T-helper 22 cell (primary cell): ENCODE measurements at places on chromosomes 11 and 22.
A peak's percentile ranks its signal among the peaks of the same experiment; 100 is the strongest.

- no peak for DNase-seq
Measured at GRCh38 chr11:496834-497564, 10.0 kb downstream of the RNH1 start.

DNA sequence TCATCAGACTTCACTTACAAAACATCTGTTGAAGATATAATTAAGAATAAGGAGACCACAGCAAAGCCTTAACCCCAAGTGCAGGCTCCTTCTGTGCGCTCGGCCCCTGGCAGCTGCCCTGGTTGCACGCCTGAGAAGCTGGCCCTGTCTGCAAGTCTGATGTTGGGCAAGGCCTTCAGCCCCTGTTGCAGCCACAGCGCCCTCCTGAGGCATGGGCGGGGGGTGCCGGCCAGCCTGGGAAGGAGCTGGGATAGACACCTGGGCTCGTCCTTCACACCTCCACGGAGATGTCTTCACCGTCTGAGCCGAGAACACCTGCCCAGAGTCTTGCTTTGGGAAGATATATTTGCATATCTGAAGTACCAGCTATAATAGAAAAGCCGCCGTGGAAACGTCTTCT lies 104.1 kb downstream of the MPPED1 start:
- no peak for DNase-seq

DNA sequence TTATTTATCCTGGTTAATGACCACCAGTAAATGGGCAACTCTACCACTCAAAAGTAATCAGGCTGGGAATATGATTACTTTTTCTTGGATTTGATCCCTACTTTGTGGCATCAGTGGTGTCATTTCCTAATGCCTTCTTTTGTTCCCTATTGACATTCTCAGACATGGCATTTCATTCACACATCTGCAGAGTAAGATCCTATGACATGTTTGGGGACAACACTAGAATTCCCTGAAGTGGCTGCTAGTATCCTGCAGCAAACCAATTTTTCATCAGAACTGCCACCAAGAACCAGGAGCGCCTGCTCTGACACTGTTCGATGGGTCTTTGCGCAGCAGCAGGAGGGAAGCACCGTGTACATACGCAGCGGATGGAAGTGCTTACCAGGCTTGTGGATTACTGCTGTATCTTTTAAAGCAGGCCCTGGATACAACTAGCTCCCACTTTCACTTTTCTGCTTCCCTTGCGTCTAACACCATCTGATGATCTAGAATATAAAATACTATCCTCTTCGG lies 97.7 kb downstream of the LARGE2 start:
- no peak for DNase-seq

GRCh38 chr11:35682230-35683173 lies 19.9 kb downstream of the TRIM44 start:
- DNase-seq: no peak

GRCh38 chr11:35058669-35059434 lies 80.1 kb upstream of the CD44 start:
- DNase-seq: no peak

DNA sequence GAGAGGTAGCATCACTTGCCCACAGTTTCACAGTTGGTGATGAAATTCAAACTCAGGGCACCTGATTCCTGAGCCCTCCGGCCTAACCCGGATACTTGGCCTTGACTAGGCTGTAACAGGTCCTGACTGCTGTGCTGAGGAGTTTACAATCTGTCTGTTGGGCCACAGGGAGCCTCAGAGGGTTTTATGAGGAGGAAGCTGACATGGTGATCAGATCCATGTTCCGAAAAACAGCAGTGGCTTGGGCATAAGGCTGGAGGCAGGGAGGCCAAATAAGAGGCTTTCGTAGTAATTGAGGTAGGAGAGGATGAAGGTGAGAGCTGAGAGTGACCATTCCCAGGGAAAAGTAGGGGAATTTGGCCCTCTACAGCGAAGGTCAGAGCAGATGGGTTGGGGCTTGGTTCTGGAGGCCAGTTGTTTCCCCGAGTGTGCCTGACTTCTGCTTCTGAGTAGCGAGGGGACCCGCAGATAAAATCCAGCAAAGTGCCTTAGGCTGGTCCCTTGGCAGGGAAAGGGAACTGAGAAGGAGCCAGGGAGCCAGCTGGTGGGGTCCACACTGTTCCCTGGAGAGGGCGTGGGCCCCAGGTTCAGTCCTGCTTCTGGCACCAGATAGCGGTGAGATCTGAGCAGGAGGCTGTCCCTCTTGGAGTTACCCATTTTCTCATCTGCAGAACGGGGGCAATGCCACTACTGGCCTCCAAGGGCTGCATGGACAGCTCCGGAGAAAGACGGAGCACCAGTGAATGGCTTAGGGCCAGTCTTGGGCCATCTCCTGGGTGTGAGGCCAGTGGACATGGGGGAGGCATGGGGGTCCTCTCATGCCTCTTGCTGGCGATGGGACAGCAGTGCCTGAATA lies 6.5 kb downstream of the PRDM11 start:
- no peak for DNase-seq

DNA sequence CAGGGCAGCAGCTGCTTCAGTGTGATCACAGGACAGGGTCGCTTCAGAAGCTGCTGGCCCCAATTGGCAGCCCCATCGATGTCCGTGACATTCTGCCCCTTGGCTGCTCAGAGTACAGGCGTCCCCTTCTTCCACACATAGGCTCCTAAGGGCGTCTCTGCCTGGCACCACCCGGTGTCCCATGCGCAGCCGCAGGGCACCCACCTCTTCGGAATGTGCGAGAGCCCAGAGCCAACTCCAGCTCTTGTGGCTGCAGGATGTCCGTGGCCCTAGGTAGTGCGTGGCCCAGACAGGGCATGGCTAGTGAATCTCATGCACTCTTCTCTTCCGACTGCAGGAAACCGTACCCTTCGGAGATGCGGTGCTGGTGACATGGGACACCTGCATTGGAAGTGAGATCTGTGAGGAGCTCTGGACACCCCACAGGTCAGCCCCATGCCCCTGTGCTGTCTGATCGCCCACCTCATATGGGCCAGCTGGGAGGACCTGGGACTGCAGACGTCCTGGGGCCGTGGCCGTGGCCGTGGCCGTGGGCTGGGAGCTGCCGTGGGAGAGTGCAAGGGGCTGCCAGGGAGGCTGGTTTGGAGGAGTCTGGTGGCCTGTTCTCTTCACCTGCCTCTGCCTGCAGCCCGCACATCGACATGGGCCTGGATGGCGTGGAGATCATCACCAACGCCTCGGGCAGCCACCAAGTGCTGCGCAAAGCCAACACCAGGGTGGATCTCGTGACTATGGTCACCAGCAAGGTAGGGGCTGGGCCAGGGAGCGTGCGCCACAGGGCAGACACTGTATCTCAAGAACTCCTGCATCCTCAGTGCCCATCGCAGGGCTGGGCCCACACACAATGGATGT lies 20.2 kb downstream of the NADSYN1 start:
- no peak for DNase-seq

- DNase-seq: no peak
Measured at GRCh38 chr11:104992781-104993180, 24.4 kb upstream of the CASP4 start.

DNA sequence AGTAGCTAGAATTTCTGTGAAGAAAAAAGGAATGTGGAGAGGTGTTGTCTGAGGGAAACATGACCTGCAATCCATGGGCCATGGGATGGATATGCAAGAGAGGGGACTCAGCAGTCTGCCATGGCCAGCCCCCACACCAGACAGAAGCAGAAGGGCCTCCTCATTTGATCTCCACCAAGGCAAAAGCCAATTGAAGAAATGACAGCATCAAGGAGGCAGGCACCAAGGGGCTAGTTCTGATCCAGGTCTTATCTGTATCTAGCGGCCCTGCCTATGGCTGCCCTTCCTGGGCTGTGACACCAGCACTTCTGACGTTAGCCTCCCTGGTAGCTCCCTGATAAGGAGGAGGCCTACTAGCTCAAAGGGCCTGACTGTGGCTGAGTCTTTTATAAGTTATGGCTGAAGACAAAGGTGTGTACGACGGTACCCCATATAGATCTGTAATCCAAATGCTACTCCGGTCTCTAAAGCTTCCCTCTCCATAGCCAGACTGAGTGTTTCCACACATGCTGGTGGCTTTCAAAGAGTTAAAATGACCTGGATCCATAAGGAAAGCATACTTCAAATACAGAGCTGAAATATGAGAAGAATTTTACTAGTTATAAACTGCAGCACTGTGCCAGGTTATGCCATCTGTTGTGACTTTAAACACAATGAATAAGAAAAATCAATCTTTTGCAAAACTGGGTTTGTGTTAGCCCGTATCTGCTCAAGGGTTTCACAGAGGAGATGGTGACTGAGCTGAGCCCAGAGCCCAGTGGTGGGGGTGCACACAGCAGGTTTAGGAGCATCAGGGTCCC lies 34.4 kb downstream of the HIRA start:
- no peak for DNase-seq

DNA sequence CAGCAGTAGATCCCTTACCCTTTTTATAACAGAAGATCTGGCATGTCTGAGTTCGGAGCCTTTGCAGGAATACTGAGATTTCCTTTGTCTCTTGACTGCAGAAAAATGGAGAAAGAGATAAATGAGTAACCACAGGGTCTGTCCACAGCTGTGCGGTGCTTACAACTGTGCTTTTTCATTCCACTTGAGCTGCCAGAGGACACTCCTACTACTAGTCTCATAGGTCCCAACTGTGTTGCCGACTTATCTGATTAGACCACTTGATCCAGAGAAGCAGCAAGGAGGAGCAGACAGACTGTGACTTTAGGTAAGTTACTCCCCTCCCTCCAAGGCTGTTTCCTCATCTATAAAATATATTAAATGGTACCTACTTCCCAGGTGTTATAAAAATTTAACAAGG lies 17.5 kb downstream of the FAM227A start:
- no peak for DNase-seq

DNA sequence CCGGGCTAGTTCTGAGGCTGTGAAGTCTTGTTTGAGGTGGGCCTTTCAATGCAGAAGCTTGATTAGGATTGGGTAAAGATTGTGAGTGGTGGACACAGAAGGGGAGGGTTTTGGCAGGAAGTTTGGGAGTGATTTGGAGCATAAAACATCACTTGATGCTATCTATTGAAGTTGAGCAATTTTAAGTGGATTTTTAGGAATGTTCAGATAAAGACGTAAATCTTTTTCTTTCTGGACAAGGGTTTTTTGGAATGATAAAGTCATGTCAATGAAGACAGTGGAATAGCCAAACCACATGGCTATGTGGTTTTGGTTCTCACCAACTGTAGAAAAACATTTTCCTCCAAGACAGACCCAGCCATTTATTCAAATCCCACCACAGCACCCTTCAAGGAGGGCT lies 111.2 kb upstream of the SNX19 start:
- no peak for DNase-seq

- peak; percentile 23 for DNase-seq
Measured at GRCh38 chr11:119320776-119321524, 4.0 kb upstream of the MCAM start.

DNA sequence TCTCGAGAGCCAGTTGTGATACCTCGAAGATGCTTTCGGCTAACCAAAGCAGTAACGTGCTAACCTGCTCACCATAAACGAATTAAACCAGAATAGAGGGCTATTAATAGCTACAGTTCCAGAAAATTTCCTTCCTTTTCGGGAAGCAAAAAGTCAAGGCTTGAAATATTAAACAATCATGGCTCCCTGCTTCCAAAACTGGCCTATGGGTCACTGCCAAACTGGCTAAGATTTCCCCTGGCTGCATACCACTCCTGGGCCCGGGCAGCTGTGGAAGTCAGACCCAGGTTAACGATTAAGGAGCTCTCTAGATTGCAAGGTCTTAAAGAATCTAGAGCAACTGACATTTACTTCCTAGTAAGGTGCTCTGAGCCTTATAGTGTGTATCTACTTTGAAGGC lies 1.7 kb downstream of the AMOTL1 start:
- no peak for DNase-seq

DNA sequence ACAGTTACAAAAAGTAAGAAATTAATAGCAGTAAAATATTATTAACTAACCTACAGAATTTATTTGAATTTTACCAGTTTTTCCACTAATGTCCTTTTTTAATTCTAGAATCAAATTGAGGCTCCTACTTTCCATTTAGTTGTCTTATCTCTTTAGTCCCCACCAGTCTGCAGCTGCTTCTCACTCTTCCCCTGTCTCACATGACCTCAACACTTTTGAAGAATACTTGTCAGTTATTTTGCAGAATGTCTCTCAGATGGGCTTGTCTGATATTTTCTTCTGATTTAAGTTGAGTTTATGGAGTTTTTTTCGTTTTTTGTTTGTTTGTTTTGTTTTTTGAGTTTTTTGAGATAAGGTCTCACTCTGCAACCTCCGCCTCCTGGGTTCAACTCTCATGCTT lies 74.3 kb upstream of the ADORA2A start:
- no peak for DNase-seq

DNA sequence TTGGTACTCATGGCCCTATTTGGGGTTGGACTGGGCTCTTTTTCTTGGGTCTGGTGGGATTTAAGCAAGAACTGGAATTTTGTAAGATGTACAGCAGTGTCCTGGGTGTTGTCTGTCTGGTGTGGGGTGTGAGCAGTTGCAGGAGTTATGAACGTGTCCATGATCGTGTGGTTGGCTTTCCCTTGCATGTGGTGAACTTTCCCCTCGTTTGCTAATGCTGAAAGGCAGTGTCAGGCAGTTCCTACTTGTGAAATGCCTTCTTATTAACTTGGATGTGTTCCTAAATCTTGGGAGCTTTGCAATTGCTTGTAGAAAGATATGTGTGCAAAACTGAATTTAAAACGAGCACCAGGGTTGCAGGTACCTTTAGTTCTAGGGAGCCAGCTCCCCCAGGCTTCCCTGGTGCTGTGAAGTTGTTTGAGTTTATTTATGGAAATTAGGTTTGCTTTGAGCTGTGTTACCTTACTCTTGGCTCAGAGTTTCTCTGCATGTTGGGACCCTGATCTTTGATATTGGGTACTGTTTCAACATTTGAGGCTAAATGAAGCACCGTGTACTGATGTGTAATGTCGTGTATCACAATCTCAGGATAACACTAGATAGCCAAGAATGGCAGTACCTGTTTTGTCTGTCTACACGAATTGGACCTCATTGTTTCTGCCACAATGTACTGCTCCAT lies 35.8 kb upstream of the HSD17B12 start:
- DNase-seq: no peak

GRCh38 chr11:22742157-22742613 lies 75.8 kb downstream of the GAS2 start:
- DNase-seq: no peak

DNA sequence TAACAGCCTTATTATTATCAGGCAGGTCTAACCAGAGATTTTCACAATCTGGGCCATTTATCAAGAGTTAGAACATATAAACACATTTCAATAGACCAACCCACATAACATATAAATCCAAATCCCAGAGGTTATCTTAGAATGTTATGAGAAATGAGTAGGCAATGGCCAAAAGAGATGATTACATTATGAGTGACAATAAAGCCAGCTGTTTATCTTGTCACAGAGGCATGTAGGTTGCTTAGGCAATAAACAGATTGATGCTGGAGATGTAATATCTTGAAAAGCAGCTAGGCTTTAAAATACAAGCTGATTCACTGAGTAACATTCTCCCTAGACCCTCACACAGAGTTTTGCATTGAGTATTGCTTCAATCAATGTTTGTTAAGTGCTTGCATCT lies 148.5 kb upstream of the SESN3 start:
- DNase-seq: no peak

GRCh38 chr11:831118-831864 lies 1.5 kb upstream of the CD151 start:
- no peak for DNase-seq
